ENCODE measurements at places on chromosomes 2 and 18.
A peak's percentile ranks its signal among the peaks of the same experiment; 100 is the strongest.

GRCh38 chr2:231557571-231558217, 27.4 kb upstream of the NMUR1 start:
- peak; percentile 25 for DNase-seq

GRCh38 chr18:43581936-43582519, 304.7 kb upstream of the SYT4 start:
- no peak for DNase-seq

- no peak for DNase-seq
Observed at GRCh38 chr2:191478799-191479679, 198.9 kb upstream of the NABP1 start.

GRCh38 chr2:187985195-187985594, 306.5 kb upstream of the GULP1 start:
- no peak for DNase-seq

DNA sequence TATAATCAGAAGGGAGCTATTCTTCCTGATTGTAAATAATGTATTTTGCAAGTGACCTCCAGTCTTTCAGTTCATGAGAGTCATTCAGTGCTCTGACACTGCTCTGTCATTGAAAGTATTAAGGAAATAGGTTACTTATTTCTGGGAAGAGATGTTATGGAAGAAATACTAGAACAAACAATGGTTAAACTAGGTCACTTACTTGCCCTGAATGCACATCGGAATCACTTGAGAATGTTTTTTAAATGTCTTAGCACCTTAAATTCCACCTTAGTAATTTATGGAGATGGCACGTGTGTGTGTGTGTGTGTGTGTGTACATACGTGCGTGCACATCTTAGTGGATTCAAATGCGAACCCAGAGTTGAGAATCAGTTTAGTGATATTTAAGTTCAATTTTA, 126.6 kb upstream of the KCNH7 start:
- DNase-seq: no peak

DNA sequence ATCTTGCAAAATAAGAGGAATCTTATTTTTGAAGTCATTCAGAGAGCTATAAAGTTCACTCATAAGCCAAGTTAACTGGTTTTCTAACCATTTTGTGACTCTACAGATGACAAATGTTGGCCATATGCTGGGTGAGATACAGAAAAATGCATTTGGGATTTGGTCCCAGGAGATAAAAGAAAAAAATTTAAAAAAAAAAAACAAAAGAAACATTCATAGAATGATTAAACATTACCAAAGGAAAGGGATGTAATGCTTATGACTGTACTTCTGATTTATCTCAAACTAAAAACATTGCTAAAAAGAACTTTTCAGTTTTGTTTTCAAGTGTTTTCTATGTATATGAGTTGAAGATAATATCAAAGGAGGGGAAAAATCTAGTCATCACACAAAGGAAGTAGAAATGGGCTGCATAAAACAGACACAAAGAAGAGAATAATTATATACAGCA, 43.1 kb downstream of the PELI1 start:
- no peak for DNase-seq
